Cerebellar cortex (tissue), 1 donor: ENCODE measurements at places on chromosomes 1 and 21.

DNA sequence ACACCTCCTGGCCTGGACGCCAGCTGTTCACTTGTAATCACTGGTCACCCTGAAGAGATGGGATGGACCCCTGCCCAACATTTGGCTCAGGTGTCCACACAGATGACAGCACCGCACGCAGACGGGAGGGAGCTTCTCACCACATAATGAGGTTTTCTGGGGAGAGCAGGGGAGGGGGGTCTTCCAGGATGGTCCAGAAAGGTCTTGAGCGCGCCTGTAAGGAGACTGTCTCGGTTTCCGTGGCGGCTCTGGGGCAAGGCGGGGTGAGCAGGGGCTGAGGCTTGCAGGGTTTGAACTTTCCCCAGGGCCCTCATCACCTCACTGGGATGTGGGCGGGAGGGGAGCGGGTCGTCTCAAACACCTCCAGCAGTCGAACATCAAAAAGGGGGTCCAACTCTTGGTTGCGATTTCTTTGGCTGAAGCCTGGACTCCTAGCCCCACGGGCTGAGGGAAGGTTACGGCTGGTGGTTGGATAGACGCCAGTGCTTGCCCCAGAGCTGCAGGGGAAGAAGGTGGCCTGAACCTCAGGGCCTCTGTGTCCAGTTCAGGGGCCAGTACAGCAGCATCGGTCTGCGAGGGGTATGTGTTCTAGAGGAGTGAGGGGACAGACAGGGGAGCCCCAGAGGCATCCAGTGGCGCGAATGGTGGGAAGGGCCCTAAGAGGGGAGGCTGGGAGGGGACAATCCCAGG, 53.8 kb downstream of the PRKCZ start:
- no peak for DNase-seq

GRCh38 chr21:45404730-45405270, at the start of gene COL18A1:
Gene COL18A1, plus strand, starts transcription at chr21:45405165. Its CDS starts 66 bp downstream, at chr21:45405231.
- DNase-seq: no peak

DNA sequence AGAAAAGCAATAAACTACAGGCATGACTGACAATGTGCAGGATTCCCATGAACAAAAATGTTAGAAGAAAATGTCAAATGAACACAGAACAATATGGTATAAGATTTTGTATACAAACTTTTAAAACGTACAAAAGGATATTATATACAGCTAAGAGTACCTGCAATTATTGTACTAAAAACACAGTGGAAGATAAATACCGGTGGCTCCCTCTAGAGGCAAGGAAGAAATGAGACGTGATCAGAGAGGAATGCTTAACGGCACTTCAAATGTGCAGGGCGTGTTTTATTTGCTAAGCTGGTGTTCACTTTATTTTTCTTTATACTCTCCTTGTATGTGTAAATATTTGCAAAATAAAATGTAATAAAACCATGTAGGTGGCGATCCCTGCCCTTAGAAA, 191.8 kb upstream of the SAMSN1 start:
- peak; percentile 26 for DNase-seq

DNA sequence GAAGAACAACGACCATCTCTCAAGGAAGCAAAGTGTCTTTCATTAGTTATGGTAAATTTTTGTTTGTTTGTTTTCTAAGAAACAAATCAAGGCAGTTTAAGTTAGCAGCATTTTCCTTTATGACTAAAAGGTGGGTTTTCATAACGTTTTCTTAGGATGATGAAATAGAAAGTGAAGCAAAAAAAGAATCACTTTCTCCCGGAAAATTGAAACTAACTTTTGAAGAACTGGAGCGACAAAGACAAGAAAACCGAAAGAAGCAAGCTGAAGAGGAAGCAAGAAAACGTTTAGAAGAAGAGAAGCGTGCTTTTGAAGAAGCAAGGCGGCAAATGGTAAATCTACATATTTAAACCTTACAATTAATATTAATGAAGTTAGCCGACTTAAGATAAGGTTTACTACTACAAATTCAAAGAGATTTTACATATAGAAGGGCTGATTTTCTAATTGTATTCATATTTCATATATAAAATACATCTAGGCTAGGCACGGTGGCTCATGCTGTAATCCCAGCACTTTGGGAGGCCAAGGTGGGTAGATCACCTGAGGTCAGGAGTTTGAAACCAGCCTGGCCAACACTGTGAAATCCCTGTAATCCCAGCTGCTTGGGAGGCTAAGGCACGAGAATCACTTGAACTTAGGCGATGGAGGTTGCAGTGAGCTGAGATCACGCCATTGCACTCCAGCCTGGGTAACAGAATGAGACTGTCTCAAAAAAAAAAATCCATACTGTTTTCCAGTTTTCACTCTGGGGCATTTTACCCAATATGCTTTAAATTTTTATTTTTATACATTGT, 38.3 kb downstream of the NEXN start:
- DNase-seq: no peak

GRCh38 chr21:32829504-32829903, 57.9 kb upstream of the PAXBP1 start:
- no peak for DNase-seq

GRCh38 chr1:5225707-5226704, 571.6 kb downstream of the AJAP1 start:
- no peak for DNase-seq
